ENCODE measurements at places on chromosomes 2 and 18. TPM values are rescaled to one million over a fixed set of nuclear protein-coding genes. Genes with fewer than 3 reads are reported as not detected.

The UGT1A3 gene
- total RNA-seq: not detected

GRCh38 chr2:189442468-189442867 lies 1.2 kb downstream of the WDR75 start:
- peaks cover 24% of the 10 kb centered on the region for H3K4me1 ChIP-seq
- peaks cover 20% of the 10 kb centered on the region for H3K36me3 ChIP-seq
- no peaks in the 10 kb centered on the region for H3K27me3 ChIP-seq
- H3K4me3 ChIP-seq: peak overlapping the region; percentile 86

DNA sequence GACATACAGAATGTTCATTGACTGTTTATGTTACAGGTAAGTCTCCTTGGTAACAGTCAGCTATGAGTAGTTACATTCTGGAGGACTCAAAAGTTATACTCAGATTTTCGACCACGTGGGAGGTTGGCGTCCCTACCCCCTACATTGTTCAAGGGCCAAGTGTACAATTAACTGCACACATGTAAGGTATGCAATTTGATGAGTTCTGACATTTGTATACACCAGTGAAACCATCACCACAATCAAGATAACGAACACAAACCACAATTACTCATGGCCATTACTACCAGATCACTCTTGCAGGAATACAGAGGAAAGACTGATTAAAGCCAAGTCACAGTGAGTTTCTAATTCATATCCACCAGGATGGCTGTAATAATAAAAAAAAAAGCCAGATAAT lies 39.6 kb upstream of the LDLRAD4 start:
- DNase-seq: peak; percentile 49
- peaks cover 41% of the 10 kb centered on the region for H3K27me3 ChIP-seq
- no peaks in the 10 kb centered on the region for H3K36me3 ChIP-seq
- no peak overlapping the region for H3K4me3 ChIP-seq

The BCL11A gene
- 3.1 TPM for total RNA-seq

The CCDC74B gene
- total RNA-seq: 8.6 TPM

- no peaks in the 10 kb centered on the region for H3K27me3 ChIP-seq
- H3K4me3 ChIP-seq: no peak overlapping the region
- H3K27ac ChIP-seq: no peak overlapping the region
- H3K36me3 ChIP-seq: no peaks in the 10 kb centered on the region
These were observed 10.7 kb upstream of the CCDC88A start for GRCh38 chr2:55430211-55430975.

DNA sequence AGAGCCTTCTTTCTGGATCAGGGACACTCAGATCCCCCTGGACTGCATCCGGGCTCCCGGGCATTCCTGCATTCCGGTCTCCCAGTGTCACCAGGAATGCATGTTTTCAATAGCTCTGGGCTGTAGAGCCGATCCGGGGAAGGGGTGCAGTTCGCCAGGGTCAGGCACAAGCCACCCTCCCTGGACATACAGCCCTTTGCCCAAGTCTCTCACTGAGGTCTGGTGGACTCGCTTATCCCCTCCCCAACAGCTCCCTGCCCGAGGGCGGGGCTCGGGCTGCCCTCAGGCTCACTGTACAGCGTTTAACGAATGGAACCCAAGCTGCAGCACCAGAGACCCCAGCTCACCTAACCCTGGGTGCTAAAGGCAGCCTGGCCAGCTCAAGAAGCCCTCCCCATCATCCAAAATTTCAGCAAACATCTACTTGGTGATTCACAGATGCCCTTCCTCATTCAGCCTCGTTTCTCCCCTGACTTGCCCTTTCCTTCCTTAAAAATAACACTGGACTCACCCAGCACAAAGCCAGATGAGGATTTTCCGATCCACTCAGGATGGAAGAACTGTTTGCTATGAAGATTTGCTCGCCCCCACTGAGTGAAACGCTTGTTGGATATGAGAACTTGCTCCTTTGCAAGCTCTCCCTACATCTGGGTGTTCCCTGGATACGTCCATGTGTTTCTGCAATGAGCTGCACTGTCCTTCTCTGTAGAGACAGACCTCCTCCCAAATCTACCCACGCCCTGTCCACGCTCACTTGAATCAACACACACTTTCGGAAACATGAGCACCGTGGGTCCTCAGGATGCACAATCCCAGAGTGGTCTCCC lies 58.1 kb downstream of the PXDN start:
- H3K27me3 ChIP-seq: no peaks in the 10 kb centered on the region
- H3K36me3 ChIP-seq: peaks cover 65% of the 10 kb centered on the region
- H3K4me3 ChIP-seq: 0 out of 2 replicates have a peak overlapping the region, but pooled peaks have one; percentile 3
- peak; percentile 91 for DNase-seq

The CXCR4 gene
- total RNA-seq: 2.1 TPM

All from PC-3 (cell line).